ENCODE measurements at places on chromosomes 16 and 17.

DNA sequence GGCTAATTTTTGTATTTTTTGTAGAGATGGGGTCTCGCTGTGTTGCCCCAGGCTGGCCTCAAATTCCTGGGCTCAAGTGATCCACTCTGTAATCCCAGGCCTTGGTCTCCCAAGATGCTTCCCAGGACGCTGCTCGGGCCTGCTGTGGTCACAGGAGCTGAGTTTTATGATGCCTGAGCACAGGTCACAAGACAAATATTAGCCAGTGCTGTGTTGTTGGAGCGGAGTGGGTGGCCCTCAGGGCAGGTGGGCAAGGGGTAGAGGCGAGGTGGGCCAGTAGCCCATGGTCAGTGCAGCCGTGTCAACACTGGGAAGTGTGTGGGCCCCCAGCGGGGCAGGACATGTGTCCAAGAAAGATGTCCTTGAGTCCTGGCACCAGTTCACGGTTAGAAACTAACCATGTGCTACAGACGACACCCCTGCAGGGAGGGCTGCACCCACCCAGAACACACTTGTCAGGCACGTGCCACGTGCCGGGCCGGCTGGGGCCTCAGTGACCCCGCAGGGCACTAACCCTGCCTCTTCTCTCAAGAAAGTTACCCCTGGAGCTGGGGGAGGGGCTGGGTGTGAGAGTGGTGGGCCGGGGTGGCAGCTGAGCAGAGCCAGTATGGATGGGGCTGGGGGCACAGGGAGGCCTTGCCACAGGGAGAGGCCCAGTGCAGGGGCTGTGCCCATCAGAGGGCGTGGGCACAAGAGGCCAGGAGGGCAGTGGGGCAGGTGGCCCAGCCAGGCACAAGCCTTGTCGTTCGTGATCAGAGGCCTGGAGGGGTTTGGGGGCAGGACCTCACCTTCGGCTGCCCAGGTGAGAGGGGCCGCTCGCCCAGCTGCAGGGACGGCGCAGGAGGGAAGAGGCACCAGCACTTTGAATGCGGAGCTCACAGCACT, 103.1 kb upstream of the CHMP6 start:
- no peak for DNase-seq

DNA sequence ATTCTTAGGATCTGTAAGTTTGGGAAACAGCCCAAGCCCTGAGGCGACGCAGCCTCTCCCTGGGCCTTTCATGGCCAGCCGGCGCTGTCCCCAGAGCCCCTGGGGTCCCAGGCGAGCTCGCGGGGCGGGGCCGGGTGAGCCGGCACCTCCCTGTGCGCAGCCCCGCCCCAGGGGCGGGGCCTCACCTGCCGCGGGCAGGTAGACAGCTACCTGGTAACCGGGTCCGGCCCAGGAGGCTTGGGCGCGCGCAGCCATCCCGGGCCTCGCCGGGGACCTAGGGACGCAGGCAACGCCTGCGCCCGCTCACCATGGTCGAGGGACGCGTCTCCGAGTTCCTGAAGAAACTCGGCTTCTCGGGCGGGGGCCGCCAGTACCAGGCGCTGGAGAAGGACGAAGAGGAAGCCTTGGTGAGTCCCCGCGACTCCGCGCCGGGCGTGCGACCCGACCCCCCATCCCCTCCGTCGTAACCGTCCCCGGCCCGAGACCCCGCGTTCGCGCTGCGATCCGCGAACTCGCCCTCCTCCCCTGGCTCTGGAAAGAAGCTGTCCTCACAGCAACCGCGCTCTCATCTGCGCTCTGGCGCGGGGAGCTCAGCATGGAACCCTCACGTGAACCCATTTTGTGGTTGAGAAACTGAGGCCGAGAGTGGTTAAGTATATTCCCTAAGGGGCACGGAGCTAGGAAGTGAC, at the start of gene ATP2C2:
ATP2C2 (plus strand) TSS at position 231 of the 689 bp plus-strand sequence; CDS start at position 309, 78 bp downstream.
- DNase-seq: no peak

DNA sequence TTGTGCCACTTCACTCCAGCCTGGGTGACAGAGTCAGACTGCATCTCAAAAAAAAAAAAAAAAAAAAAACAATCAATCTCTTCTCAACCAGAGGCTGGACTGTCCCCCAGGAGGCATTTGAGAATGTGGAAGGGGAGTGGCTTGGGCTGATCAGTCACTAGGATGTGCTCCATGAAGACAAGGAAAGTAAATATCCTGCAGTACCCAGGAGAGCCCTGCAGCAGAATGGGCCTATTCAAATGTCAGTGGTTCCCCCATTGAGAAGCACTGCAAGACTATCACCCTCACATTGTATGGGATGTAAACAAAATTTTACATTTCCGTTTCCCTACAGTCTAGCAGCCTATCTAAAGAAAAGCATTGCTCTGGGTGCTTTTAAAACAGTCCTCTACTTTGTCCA, 70.3 kb downstream of the DNAH9 start:
- DNase-seq: no peak

- DNase-seq: no peak
Observed at GRCh38 chr17:79135628-79136405, 61.2 kb downstream of the ENGASE start.

DNA sequence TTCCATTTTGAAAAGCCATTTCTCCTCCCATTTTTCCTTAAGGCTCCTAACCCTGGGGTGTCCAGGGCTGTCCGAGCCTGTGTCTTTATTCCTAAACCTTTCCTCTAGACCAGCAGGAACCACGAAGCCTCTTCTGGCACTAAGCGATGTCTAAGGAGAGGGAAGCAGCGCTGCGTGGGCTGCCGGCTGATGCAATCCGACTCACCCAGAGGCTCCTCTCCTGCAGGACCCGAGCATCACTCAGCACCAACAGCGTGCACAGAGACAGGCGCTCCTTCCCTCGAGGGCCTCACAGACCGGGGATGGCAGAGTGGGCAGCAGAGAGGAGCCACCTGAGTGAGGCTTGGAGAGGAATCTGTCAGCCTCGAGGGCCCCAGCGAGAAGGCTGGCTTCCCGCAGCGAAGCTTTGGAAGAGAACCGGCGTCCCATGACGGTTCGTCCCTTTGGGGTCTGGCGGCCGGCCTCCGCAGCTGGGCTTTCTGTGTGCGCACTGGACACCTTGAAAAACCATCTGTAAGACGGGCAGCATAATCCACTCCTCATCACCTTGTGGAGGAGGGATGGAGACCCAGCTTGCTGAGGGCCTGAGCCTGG, 174.3 kb downstream of the FOXL1 start:
- DNase-seq: no peak

- DNase-seq: no peak
Observed at GRCh38 chr17:181245-182049, at the start of gene DOC2B. TSS of gene DOC2B (minus strand) at chr17:181650. CDS start at chr17:181479, 171 bp downstream.

- no peak for DNase-seq
Observed at GRCh38 chr17:65977041-65977440, 214.9 kb downstream of the CEP112 start.

DNA sequence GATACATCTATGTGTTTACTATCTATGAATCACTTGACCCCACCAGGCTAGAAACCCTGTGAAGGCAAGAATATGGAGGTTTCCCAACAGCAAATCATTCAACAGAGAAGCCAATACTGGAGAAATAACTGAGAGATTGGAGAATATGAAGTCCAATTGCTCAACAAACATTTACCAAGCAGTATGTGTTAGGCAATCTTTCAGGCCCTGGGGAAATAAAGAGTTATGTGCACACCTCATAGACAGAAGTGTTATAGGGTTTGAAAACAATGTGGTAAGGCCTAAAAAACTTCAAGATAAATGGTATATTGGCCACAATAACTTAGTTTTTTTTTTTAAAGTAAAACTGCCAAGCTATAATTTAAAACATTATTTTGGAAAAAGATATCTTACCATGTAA, 1245.8 kb downstream of the CDH11 start:
- no peak for DNase-seq

DNA sequence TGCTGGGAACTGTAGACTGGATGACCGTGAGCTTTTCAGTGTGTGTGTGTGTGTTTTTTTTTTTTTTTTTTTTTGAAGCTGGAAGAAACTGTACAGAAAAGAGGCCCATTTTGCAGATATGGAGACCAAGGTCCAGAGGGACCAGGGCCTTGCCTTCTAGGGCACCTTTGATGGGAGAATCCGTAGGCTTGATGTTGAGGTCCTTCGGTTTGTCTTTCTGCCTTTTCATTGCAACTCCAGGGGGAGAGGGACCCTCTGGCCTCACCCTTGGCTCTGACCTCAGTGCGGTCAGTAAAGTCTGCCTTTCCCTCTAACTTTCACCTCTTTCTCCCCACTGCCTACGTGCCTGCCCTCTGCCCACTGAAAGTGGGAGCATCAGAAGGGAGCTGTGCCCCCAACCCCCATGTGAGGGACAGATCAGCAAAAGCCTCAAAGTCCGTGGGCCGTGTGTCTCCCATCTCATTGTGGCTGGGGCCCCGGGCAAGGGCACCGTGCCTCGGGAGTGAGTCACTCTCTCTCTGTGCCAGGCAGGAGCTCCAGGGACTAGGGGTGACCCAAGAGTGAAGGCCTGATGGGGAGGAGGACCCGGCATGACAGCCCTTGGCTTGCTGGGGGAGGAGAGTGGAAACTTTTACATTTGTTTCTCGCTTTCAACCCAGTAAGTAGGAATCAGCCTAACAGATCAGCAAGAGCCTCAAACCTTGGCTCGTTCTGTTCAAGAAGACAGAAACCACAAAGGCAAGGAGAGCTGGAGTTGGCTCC, 123.6 kb downstream of the CMIP start:
- DNase-seq: peak; percentile 71

GRCh38 chr17:50476545-50477315, 1.9 kb upstream of the RSAD1 start:
- DNase-seq: no peak

DNA sequence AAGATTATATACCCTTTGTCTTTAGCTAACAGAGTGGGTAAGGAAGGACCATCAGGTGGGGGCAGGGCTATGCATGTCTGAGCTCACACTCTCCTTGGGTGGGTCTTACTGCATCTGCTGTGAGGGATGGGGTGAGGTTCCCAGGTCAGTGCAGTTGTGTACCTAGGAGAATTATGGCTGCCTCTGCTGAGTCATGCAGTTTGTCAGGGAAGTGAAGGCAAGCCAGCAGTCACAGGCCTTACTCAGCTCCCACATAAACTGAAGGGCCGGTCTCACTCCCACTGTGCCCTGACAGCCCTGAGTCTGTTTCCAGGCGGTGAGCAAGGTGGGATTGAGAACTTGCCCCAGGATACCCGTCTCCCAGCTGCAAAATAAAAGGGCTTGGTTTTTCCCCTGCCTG, 328.6 kb downstream of the MAP2K6 start:
- no peak for DNase-seq

GRCh38 chr17:6914711-6915110, 81.1 kb upstream of the ALOX12 start:
- no peak for DNase-seq

DNA sequence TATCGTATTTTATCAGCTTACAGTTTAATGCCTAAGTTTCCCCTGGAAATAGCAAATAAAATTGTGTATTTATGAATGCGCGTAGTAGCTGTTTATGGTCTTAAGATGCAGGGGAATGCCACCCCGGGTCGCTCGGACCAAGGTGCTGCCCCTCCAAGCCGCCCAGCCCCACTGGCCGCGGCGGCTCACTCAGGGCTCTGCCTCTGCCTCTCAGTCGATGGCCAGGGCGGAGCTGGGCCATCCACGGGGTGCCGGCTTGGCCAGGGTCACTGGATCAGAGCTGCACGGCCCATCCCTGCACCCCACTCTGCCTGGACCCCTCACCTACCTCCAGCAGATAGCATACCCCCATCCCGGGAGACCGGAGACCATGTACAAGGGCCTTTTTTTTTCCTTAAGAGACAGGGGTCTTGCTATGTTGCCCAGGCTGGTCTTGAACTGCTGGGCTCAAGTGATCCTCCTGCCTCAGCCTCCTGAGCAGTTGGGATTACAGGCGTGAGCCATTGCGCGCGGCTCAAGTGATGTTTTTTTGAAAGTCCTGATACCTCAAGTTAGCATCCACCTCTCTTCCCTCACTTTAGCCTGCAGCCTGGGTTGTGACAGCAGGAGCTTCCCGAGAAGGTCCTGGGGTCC, 11.0 kb downstream of the PRSS27 start:
- no peak for DNase-seq

DNA sequence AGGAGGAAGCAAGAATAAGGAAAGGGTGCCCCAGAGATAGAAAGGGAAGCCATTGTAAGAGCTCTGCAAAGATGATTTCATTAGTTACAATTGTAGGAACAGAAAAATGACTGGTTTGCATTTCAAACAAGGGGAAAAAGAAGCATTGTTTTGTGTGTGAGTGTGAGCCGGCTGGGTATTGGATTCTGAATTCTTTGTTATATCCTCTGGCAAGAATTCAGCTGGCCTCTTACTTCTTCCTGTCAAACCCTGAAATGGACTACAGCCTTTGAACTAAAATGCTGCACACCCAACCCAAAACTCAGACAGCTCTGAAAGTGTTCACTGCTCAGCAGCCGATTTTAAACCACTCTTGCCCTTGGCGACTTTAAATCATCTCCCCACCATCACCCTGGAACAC, 461.3 kb downstream of the PMP22 start:
- no peak for DNase-seq

GRCh38 chr16:48558371-48558841, 51.6 kb downstream of the N4BP1 start:
- DNase-seq: no peak

DNA sequence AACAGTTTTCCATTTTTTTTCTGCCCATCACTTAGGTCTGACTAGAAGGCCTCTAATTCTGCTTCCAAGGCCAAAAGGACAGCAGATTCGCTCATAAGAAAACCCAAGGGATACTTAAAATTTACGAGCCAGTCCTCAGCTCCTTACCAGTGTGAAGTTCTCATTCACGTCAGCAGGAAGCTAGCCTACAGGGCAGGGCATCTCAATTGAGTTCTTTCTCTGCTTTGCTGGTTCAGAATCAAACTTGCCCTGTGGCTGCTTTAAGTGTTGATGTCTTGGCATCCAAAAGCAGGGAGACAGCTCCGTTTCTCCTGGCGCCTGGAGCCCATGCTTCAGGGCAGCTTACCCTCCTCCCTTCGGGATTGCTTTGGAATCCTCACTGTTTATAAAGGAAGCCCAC, 136.0 kb downstream of the ANKFN1 start:
- DNase-seq: no peak

DNA sequence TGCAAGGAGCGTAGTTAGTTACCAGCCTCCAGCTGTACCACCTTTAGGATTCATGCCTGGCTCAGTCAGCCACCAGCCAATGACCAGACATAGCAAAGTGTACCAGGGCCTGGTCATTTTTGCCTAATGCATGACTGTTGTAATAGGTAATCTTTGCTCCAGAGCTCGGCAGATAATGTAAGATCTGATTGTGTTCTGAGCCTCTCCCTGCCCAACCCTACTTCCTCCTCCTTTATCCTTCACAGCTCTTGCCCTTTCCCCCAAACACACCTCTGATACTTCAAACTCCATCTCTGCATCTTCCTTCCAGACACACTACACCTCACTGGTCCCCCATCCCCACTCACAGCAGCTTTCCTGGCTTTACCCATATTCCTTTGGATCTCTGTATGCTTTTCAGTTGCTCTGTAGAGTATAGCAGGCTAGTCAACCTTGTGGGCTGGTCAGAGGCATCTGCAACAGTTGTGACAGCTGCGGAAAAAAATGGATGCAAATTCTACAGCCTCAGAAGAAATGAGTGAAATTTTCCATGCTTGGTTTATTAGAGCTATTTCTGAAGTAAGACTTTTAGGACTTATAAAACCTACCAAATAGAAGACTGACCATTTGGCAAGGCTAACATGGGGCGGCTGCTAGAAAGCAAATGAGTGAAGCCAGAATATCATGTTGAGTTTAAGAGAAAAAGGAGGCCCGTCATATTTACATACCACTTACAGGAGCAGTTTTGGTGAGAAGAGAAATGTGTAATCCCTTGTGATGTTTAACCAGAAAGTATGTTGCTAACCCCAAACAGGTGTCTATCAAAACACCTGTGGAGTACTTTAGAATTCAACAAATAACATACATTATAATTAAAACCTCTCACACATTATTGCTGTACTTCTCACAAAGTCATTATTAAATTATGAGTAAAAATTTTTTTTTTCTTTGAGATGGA, 19.9 kb upstream of the C16orf87 start:
- DNase-seq: no peak

Data from activated T-cell treated with anti-CD3 and anti-CD28 coated beads, Interleukin-2, amount 50 U/mL, for 24 hours (primary cell).